ENCODE measurements at places on chromosomes 7 and 10.

GRCh38 chr10:130772676-130773075 lies 538.8 kb downstream of the TCERG1L start:
- no peak for DNase-seq

DNA sequence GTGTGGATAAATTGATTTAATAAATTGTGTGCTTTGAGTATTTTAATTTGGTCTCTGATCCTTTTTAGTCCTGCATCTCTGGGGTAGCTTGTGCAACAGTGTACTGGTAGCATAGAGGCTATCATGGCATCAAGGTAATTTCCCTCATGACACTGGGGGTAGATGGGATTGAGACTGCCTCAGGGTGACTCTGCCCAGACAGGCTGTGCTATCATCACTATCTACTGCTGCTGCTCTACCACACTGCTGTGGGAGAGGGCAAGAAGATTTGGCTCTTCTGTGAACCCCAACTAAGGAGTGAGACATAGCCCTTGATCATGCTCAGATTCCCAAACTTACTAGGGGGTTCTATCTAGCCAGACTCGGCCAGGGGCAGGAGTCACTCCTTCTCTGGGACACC lies 43.6 kb upstream of the JAZF1 start:
- DNase-seq = no peak

GRCh38 chr10:56319386-56319785 lies 41.7 kb downstream of the ZWINT start:
- no peak for DNase-seq

GRCh38 chr7:66505531-66506451 lies 122.9 kb upstream of the KCTD7 start:
- no peak for DNase-seq

DNA sequence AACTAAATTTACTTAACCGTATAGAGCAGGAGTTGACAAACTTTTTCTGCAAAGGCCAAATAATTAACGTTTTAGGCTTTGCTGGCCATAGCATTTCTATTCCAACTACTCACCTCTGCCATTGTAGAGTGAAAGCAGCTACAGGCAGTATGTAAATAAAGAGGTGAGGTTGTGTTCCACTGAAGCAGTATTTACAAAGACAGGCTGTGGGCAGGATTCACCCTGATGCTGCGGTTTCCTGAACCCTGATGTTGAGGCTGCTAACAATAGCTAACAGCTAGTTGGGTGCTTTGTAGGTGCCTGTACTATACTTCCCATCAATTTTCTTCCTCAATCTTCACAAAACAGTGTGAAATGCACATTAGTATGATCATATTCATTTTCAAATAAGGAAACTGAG lies 47.0 kb upstream of the LAMB1 start:
- no peak for DNase-seq

- no peak for DNase-seq
Observed at GRCh38 chr10:91592266-91592975, 40.5 kb downstream of the PPP1R3C start.
